Central memory CD4-positive, alpha-beta T cell (primary cell): ENCODE measurements at places on chromosomes 2 and 18.

GRCh38 chr2:236777408-236777807, 207.8 kb downstream of the ACKR3 start:
- DNase-seq, result no peak

- DNase-seq, result peak; percentile 39
Observed at GRCh38 chr2:219509780-219510511, 4.3 kb upstream of the ASIC4 start.

DNA sequence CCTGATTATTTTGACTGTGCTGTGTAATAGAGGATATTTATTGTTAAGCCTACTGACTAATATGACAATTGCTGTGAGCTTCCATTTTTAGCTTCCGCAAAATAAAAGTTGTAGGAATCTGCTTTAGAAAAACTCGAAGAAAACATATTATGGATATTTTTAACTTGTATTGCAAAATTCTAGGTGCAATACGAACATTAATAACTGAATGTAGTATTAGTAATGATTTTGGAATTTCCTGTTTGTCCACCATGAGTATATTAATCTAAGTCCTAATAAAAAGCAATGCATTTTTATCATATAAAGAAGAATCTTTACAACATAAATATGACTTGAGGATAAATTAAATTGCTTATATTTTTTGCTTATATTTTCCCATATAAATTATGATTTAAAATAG, 2.4 kb upstream of the DSC3 start:
- DNase-seq, result no peak

- peak; percentile 39 for DNase-seq
Observed at GRCh38 chr2:38274286-38275276, 102.5 kb downstream of the ATL2 start.

DNA sequence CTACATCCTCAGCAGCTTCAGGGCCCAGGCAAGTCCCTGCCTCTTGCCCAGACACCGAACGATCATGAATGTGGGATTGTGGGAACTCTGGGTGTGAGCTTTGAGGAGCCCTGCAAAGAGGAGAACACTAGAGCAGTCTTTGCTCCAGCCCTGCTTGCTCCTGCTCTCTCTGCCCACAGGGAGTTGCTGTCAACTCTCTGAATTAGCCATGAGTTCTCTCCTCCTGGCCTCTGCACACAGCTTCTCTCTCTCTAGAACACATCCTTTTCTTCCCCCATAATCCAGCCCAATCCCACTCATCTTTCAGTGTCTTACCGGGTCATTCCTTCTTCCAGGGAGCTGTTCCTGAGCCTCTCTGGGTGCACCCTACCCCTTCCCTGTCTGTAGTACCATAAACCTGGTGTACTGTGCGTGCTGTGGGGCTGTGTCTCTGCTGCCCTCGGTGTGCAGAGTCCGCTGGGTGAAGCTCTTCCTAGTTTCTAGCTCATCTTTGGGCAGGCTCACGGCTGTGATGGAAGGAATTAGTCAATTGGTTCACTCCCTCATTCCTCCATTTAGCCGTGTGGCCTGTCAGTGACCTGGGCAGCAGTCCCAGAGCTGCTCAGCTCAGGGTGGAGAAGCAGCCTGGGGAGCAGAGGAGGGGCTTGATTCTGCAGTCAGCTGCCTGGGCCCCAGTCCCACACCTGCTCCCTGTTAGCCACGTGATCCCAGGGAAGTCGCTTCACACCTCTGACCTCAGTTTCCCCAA, 132.9 kb upstream of the HDAC4 start:
- no peak for DNase-seq

- no peak for DNase-seq
Observed at GRCh38 chr2:229815342-229815741, 101.0 kb upstream of the DNER start.

- peak; percentile 48 for DNase-seq
Observed at GRCh38 chr2:72892506-72893173, 5.4 kb downstream of the SPR start.

GRCh38 chr2:112141626-112142007, 3.4 kb downstream of the FBLN7 start:
- no peak for DNase-seq

DNA sequence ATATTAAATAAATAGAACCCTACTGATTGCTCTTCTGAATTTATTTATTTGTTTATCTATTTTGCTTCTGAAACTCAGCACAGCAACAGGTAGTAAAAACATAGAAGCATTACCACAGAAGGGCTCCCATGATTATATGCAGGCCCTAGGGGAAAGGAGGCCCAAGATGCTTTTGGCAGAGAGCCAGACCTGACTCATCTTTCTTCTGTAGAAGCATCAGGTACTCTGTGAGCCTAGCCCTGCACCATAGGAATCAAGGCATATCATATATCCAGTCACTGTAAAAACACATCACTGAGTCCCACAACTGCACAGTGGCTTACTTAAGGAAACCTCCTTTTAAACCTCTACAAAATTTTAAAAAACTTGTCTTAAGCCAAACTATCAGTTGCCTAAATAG, 1.8 kb downstream of the SCN9A start:
- DNase-seq, result no peak

- no peak for DNase-seq
Observed at GRCh38 chr18:74147491-74147778, 199 bp downstream of the FBXO15 start.

DNA sequence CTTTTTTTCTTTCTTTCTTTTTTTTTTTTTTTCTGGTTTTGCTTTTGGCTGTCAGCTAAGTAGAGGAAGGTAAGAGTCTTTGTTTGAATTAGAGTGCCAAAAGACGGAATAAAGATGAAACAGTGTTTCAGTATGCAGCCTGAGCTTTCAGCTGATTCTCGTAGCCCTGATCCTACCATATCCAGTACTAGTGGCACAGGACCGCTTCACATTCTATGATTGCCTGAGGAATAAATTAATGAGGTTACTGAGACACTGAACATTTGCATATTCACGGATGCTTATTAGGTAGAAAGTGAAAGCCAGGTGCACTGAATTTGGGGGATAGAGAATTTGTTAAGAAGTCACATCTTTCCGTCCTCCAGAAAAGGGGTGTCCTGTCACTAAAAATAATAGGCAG, 421.5 kb upstream of the POU3F3 start:
- no peak for DNase-seq

- no peak for DNase-seq
Observed at GRCh38 chr2:188813857-188814256, 160.3 kb upstream of the COL3A1 start.

DNA sequence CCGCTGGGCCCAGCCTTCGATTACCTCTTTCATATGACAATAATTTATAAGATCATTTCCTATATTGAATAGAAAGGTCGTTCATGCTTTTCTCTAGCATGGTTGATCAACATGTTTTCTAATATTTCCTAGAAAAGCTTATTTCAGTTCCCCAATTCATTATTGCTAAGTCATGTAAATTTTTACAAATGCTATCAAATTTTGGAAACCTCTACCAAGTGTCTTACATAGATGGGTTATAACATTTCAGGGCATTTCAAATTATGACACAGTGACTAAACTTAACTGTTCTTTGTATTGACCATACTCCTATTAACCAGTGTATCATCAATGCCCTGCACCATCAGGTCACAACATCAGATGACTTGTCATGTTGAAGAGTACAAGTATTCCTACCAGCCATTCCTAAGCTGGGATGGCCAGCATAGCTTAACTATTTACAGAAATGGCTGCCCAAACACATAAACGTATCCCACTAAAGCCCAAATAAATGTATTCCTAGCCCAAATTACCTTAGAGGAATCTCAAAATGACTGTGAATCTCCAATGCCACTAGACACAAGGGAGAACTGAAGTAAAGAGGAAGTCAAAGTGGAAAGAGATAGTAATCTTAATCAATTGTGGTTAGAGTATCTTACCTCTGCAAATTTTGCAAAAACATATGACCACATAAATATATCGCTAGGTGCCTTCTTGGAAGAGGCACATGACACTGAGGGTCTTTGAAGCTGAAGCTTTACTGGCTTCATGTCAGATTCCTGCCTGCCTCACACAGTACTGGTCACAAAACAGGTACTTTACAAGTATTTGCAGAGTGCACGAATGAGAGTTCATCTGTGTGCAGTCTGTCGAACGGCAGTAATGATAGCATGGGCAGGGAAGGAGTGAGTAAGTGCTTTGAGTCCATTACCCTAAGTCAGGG, 87.3 kb upstream of the TLK1 start:
- DNase-seq, result peak; percentile 70

DNA sequence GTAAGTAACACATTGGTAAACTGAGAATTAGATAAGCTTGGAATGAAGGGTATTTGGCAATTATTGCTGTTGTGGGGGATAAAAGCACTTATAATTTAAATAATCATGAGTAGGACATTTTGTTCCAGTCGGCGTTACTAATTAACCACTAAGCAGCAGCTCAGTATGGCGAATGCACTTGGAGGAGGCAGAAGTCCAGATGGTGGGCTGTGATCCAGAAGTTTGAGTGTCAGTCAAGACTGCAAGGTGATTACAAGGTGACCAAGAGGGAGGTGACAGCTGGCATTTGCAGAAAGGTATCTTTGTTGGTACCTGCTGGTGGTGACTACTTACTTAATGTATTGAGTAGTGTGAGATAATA, 643.6 kb upstream of the FAM98A start:
- no peak for DNase-seq
